ENCODE measurements at places on chromosomes 2 and 18.

DNA sequence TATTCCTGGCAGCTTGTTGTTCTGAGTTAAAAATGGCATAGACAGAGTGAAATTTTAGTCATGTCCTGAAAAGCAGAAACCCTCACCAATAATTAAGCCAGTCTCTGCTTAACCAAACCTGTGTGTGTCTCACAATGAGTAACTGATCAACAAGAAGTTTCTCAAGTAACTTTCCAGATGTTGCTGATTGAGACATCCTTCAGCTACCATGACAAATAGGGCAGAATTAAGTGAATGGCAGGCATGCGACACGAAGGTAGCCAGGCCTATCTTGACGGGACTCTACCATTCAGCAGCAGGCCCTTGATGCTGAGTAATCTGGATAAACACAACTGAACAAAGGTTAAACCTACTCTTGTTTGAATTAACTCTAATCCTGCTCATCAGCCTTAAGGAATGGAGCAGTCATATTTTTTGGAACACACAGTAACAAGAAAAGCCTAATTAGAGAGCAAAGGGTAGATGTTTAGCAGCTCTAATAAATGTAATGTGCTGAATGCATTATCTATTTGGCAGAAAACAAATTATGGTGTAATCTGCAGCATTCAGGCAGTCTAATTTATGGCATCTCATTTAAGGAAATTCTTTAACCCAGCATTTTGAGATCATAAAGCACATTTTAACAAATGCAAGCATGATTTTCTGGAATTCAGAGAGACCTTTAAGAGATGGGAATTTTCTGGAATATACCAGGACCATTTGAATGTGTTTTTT is 159.5 kb upstream of the EPHA4 start:
- no peak for DNase-seq

DNA sequence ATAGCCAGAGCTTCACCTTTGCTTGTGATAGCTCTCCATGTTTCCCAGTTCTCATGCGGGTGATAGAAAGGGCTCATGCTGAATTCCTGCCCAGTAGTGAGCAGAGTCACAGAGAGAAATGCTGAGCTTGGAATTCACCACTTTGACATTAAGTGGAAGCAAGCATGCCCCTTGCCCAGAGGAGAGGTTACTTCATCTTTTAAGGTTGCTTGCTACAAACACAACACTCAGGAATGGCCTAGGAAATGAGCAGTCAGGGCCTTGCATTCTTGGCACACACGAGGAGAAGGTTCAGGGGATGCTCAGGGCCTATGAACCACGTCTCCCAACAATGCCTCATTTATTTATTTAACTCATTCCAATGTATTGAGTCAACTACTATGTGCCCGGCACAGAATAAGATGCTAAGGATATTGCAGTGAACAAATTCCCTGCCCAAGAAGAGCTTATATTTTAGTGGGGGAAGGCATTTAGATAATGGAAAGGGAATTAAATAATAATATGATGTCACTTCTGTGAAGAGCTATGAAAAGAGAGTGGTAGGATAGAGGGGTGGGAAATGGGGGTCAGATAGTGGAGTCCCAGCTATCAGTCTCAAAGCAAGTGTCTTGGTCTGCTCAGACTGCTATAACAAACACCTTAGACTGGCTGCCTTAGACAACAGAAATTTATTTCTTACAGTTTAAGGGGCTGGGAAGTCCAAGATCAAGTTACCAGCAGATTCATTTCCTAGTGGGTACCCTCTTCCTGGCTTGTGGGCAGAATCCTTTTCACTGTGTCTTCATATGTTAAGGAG is 42.1 kb downstream of the DDX18 start:
- no peak for DNase-seq

DNA sequence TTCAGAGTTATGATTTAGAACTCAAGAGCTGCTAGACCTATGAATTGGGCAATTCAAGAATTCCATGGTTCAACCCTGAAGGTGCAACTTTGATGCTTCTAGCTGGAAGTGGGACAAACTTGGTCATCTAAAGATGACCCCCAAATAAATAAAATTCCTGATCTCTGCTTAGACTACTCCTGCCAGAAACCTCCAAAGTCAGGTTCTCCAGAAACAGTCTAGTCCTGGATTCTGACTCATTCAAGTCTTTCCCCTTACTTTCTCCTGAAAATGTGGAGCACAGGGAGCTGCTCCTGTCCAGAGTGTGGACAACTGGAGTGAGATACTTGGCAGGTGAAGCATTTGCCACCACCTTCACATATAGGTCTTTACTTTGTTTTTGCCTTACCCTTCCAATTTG is 557.7 kb upstream of the TNP1 start:
- no peak for DNase-seq

DNA sequence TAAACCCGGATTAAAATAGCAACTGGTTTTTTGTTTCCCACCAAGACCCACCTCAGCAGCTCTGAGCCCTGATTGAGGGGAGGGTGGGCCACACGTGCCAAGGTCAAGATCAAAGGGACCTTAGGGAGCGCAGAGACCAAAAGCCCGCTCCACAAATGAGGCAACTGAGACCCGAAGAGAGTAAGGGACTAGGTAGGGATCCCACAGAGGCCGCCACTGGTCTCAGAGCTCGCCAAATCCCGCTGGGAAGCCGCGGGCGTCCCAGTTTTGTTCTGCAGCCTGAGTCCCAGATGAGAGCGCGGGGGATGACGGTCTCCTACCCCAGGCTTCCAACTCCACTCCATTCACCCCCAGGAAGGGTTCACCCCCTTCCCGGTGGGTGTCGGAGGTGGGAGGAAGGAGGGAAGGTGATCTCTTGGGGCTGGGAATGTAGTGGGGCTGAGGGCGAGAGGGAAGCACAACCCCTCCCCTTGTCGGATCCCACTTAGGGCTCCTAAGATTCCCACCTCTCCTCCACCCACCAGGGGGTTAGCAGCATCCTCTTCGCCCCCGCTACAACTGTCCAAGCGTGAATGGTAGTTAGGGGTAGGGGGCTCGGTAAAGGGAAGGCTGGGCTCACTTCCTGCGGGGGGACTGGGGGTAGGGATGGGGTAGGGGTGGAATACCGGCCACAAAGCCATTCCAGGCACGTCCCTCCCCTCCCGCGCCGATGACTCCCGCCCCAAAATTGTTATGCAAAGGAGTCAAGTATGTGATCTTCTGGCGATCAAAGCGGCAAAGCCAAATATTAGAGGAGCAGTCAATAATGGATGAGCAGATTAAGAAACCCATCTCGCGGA is 7.3 kb upstream of the EN1 start:
- no peak for DNase-seq

DNA sequence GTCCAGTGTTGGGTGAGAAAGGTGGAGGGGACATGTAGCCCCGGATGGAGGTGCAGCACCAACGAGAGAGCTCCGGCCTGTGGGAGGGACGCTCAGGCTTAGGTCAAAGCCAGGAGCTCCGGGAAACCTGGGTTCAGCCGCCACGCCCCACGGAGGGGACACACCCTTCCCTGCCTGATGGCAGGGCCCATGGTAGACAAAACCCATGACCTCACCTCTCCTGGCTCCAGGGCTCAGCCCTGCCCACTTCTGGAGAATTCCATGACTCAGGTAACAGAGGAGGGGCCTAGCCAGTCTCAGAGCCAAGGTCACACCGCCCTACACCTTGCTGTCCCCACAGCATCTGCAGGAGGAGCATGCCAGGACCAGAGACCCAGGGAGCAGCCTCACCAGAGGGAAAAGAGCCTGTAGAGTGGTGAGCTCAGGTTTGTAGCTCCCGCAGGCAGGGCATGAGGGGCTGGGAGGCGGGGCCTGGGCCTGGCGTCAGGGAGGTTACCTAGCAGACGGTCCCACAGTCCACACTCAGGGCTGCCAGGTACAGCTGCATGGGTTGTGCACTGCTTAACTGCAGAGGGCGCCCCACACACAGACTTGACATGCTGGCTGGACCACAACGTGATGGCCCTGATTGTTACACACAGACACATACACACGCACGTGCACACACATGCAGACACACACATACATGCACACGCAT is 70.8 kb upstream of the SMAD7 start:
- peak; percentile 38 for DNase-seq

- DNase-seq, result no peak
Measured at GRCh38 chr2:47727956-47728355, 55.0 kb upstream of the MSH6 start.

DNA sequence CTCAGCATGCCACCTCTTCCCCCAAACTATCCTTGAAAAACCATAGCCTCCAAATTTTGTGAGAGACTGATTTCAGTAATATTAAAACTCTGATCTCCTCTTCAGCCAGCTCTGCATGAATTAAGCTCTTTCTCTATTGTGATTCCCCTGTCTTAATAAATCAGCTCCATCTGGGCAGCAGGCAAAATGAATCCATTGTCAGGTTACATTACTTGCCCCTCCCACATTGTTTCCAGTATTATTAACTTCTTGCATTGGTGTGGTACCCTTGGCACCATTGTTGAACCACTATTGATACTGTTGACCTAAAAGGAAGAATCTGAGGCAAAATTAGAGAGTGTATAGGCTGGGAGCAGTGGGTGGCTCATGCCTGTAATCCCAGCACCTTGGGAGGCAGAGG is 512.2 kb upstream of the VRK2 start:
- no peak for DNase-seq

- no peak for DNase-seq
Measured at GRCh38 chr2:95382686-95383634, 19.5 kb upstream of the FAHD2A start.

GRCh38 chr2:55877087-55877436 is 46.5 kb downstream of the EFEMP1 start:
- no peak for DNase-seq

DNA sequence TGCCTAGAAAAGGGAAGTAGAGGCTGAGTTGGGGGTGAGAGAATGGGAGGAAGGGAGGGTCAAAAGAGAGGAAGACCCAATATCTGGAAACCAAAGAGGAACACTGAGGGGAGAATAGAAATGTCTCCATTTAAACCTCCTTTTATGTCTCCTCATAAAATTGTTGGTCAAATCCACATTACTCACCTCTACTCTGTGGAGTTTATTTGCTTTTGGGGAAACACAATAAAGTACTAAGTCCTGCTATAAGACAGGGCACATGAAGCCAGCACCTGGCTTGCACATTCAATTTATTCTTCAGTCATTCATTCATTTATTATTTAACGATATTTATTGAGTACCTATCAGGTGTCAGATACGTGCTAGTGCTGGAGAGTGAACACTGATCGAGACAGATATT is 60.3 kb upstream of the NFE2L2 start:
- no peak for DNase-seq

DNA sequence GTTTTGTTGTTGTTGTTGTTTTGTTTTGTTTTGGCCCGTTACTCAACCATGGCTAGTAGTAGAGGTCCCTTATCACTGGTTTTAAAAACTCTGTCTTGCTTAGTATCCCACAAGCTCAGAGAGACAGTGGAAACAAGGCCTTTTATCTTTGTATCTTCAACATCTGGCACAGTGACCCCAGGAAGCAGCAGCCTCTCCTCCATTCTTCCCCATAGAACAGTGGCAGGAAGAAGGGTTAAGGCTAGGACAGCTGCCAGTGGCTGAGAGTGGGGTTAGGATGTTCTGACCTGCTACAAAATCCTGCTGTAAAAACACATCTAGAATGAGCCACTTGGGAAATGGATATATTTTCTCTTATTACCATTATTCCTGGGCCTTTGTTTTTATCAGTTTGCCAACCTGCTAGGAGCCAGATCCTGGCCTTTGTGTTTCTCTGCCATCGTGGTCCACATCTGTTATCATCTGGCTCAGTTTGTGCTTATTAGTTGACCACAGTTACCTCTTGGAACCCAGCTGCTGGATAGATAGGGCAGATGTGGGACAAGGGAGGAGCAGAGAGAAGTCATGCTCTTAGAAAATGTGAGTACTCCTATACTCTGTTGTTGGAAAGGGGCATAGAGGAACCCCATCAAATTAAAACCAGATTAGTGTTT is 246.8 kb downstream of the AGPS start:
- DNase-seq, result no peak

DNA sequence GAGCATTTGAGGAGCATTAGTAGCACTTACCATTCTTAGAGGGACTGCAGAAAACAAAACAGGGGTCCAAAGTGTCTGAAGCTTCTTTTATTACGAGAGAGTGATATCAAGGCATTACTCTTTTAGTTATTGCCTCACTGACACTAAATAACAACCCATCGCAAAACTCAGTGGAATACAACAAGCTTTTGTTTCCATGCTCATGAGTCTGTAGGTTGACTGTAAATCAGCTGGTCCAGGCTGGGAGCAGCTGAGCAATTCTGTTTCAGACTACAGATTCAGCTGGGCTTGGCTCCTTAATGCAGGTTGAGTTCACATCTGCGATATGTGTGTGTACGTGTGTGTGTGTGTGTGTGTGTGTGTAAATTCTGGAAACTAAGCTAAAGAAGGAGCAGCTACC is 501.8 kb upstream of the PKDCC start:
- DNase-seq, result no peak

DNA sequence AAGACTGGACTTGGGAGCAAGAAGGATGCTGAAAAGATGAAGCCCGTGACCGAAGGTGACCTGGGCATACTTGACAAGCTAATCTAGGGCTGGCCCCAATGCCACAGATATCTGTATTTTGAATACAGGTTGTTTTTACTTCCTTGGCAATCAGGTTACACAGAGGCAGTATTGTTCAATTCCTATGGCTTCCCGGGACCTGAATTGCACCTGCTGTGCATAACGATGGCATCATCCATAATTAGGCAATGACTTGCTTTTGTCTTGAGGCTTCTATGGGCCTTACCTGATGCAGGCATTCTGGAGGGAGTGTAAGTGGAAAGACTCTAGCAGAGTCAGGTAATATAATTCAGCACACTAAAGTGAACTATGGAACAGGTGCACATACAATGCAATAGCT is 60.6 kb upstream of the CUL3 start:
- DNase-seq, result no peak

GRCh38 chr2:80525152-80525551 is 220.6 kb upstream of the LRRTM1 start:
- no peak for DNase-seq

GRCh38 chr2:12376025-12376424 is 340.7 kb upstream of the TRIB2 start:
- DNase-seq, result no peak

DNA sequence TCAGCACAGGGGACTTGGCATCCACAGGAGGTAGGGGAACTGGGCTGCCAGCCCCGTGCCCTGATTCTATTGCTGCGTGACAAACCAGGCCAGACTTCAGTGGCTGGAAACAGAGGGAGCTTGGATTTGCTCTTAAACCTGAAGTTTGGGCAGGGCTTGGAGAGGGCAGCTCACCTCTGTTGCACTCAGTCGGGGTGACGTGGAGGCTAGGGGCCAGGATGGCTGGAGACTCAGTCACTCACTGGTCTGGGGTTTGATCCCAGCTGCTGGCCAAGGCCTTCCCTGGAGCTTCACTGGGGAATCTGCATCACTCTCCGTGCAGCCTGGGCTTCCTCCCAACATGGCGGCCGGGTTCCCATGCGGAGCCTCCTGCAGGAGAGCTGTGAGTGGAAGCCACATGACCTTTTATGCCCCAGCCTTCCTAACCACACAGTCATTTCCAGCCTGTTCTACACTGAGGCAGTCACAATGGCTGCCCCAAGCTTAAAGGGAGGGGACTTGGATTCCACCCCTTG is 175.2 kb upstream of the HDAC4 start:
- DNase-seq, result no peak

DNA sequence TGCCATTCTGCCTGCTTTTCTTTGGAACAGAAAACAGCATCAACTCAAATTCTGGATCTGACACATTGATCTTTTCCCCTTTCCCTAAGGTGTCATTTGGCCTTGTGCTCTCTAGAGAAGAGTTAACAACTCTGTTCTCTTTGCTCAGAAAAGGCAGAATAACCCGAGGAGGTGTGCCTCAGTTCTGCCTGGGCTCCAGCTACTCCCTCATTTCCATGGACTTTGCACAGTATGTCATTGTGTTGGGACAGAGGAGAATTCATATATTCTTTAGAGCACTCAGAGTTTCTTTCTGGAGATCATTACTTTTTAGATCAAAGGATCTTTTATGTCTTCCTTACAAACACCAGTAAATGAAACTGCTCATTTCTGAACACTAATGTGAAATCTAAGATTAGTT is 249.1 kb downstream of the PHLPP1 start:
- DNase-seq, result no peak

Data from activated CD4-positive, alpha-beta T cell treated with anti-CD3 and anti-CD28 coated beads for 4 hours (primary cell).